ENCODE measurements at places on chromosomes 3 and 15.

GRCh38 chr3:50562861-50563260 lies 4.7 kb downstream of the C3orf18 start:
- DNase-seq = no peak

GRCh38 chr15:99993681-99994131 lies 260.5 kb upstream of the LYSMD4 start:
- DNase-seq = no peak

GRCh38 chr15:59294574-59295260 lies 78.0 kb downstream of the MYO1E start:
- no peak for DNase-seq

DNA sequence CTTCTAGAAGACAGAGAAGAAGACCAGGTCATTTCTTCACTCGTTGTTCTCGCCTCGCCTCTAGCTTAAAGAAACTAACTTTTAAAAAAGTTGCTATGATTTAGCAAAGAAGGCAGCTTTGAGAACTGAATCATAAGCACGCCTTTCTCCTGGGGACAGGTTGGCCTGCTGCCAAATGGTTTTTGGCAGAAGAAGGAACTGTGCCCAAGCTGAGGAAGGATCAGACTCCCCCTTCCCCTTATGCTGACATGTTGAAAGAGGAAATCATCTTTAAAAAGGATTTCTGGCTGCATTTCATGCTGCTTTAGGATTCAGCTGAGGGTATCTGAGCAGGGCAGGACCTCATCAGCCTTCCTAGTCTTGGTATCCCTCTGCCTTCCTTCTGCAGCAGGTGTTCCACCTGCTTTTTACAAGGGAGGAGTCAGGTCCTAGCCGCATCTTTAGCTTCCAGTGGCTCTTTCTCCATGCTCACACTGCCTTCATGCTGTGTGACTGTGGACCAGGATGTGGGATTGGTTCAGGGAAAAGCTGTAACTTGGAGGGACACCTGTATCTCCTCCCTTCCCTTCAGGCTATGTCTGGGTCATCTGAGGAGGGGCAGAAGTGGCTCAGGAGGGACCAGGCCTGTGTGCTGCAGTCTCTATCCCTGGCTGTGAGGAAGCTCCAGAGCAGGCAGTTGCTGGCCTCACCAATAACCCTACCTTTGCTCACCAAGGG lies 34.1 kb upstream of the HACD2 start:
- no peak for DNase-seq

DNA sequence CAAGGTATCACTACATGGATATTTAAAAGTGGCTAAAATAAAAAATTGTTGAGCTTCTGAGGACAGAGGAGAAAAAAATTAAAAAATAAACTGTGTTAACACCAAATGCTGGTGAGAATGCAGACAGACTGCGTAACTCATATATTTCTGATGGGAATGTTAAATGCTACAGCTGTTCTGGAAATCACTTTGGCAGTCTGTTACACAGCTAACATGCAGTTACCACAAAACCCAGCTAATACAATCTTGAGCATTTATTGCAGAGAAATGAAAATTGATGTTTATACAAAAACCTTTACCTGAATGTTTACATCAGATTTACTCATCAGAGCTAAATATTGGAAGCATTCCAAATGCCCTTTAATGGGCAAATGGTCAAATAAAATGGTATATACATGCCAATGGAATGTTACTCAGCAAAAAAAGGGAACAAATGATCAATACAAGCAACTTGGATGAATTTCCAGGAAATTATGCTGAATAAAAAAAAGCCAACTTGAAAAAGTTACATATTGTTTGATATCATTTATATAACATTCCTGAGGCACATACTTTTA lies 24.6 kb downstream of the MNS1 start:
- DNase-seq = no peak

All from cortex of kidney (tissue), 1 donor.